ENCODE measurements at places on chromosomes 13 and 19. TPM values are rescaled to one million over a fixed set of nuclear protein-coding genes. Genes with fewer than 3 reads are reported as not detected.
A peak's percentile ranks its signal among the peaks of the same experiment; 100 is the strongest.

AZU1 gene
- total RNA-seq = not detected

- H3K4me3 ChIP-seq = peak overlapping the region; percentile 39
- no peak for DNase-seq
- H3K27ac ChIP-seq = peak overlapping the region; percentile 100
- H3K36me3 ChIP-seq = no peaks in the 10 kb centered on the region
Observed at GRCh38 chr19:38304352-38304865, 358 bp downstream of the C19orf33 start.

- H3K4me3 ChIP-seq = no peak overlapping the region
- DNase-seq = no peak
- H3K27me3 ChIP-seq = no peaks in the 10 kb centered on the region
- no peaks in the 10 kb centered on the region for H3K36me3 ChIP-seq
- H3K4me1 ChIP-seq = peaks cover 7% of the 10 kb centered on the region
Observed at GRCh38 chr13:110449219-110450015, 112.1 kb downstream of the RAB20 start.

- no peaks in the 10 kb centered on the region for H3K27me3 ChIP-seq
- no peak overlapping the region for H3K4me3 ChIP-seq
- peak; percentile 26 for DNase-seq
- H3K36me3 ChIP-seq = no peaks in the 10 kb centered on the region
Observed at GRCh38 chr13:92355213-92355612, 871.4 kb upstream of the GPC6 start.

GRCh38 chr13:30107521-30108136 lies 199.7 kb downstream of the KATNAL1 start:
- no peaks in the 10 kb centered on the region for H3K27me3 ChIP-seq
- H3K4me3 ChIP-seq = no peak overlapping the region
- peak overlapping the region; percentile 89 for H3K27ac ChIP-seq
- DNase-seq = no peak

DNA sequence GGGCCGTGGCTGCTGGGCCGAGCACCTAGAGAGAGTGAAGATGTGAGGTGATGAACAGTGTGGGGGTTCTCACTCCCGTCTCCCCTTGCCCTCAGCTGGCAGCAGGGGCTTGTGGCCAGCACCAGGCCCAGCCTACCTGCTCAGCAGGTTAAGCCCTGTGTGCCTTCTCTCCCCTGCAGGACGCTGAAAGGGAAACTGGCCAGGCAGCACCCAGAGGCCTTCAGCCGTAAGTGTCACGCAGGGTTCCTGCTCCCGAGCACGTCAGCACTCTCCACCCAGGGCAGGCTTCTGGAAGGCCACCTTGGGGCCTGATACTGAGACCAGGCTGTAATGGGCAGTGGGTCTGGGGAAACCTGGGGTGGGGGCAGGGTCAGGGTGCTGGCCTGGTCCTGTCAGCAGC lies 4.7 kb upstream of the UBA52 start:
- DNase-seq = no peak
- no peaks in the 10 kb centered on the region for H3K4me1 ChIP-seq
- no peaks in the 10 kb centered on the region for H3K27me3 ChIP-seq
- H3K4me3 ChIP-seq = no peak overlapping the region
- no peaks in the 10 kb centered on the region for H3K36me3 ChIP-seq

DNA sequence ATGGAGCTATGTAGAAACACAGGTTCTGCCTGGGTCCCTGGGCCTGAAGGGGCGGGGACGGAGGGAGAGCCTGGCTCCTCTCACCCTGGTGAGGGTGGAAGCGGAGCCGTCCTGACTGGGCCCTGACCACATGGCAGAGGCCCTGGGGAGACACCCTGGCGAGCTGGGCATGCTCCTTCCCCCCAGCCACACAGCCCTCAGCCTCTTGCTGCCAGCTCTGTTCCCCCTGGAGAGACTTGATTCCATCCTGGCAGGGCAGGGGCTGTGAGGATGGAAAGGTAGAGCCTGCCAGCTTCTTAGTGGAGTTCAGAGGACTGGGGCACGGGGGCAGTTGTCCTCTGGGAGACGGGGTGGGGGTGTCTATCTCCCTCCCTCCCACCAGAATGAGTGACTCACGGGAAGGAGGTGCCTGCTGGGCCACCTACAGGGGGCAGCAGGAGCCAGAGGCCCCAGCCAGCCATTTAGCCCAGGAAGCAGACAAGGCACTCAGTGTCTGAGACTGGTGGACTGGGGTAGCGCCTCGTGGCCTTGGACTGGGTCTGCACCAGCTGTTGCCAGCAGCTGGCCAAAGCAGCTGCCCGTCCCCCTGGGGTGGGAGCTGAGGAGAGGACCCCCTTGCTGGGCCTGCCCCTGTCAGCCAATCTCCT lies 22.8 kb upstream of the RNF17 start:
- H3K4me3 ChIP-seq = no peak overlapping the region
- H3K36me3 ChIP-seq = no peaks in the 10 kb centered on the region
- H3K27me3 ChIP-seq = peaks cover 36% of the 10 kb centered on the region
- DNase-seq = no peak
- no peaks in the 10 kb centered on the region for H3K4me1 ChIP-seq
- H3K27ac ChIP-seq = no peak overlapping the region
